NCI-H1105 (cell line): ENCODE measurements at places on chromosomes 7 and 10.
A peak's percentile ranks its signal among the peaks of the same experiment; 100 is the strongest.

GRCh38 chr7:13850185-13850752 is 139.2 kb downstream of the ETV1 start:
- DNase-seq, result peak; percentile 79

GRCh38 chr10:34032564-34032963 is 698.1 kb upstream of the NRP1 start:
- DNase-seq, result no peak

GRCh38 chr7:115221456-115221855 is 299.6 kb downstream of the MDFIC start:
- DNase-seq, result no peak

DNA sequence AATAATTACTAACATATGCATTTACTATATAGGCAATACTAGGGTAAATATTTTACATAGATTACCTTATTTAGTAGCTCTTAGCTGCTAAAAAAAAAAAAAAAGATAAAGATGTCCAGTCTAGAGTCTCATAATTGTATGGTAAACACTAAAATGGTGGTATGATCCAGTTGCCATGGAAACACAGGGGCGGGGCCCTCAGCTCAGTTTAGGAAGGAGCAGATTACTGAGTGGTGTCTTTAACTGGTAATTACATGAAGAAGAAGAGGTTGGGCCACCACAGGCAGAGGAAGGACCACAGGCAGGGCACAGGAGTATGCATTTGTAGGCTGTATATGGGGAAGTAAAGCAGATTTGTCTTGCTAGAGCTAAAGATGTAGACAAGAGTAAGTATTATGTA is 43.7 kb downstream of the ITGB8 start:
- no peak for DNase-seq

- DNase-seq, result no peak
Observed at GRCh38 chr7:93914581-93915066, 6.9 kb upstream of the GNG11 start.

DNA sequence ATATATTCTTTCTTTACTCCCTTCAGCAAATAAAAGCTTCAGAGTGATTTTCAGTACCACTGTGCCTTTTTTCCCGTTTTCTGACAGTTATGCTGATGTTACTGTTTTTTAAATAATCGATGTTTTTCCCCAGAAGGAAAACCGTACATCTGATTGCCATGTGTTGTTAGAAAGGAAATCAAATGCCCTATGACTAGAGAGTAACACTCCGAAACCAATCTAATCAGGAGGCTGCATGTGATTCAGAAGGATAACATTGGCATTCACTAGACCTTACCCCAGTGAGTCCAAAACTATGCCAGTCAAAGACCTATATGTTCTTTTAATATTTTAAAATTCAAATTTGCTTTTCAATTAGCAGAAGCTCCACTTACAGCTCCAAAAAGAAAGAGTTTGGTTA is 116.3 kb downstream of the TMEM26 start:
- no peak for DNase-seq

- DNase-seq, result peak; percentile 94
Observed at GRCh38 chr7:27586825-27587224, 75.9 kb downstream of the HIBADH start.

- no peak for DNase-seq
Observed at GRCh38 chr10:29772403-29772802, 137.6 kb upstream of the SVIL start.

- no peak for DNase-seq
Observed at GRCh38 chr7:98872328-98872924, 2.6 kb upstream of the TMEM130 start.

- DNase-seq, result no peak
Observed at GRCh38 chr7:2986561-2986960, 57.1 kb downstream of the CARD11 start.

GRCh38 chr10:109215291-109216075 is 707.8 kb downstream of the XPNPEP1 start:
- no peak for DNase-seq

DNA sequence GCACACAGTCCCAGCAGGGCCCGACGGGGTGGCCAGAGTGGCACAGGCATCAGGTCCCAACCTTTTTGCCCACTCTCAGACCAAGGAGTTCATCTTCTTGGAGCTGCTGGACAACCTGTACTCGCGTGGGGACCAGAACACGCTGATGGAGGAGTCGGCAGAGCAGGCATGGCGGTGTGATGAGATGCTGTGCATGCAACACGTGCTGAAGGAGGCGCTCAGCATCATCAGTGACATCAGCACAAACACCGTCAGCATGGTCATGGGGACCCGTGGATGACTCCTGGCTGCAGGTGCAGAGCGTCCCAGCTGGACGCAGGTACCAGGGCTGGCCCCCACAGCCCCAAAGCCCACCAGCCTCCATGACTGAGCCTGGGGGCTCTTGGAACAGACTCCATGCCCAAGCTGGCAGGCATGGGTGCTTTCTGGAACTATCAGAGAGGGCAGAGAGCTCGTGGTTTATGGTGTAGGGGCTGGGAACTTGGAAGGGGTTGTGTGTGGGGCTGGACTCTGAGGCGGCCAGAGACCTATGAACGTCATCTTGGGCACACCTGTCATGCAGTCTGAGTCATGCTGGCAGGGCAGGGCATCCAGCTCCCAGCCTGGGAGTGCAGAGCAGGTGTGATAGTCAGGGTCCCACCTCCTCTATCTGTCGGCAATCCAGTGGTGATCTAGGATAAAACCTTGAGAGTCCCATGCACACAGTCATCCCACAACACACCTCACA is 8.2 kb upstream of the MTPAP start:
- no peak for DNase-seq

DNA sequence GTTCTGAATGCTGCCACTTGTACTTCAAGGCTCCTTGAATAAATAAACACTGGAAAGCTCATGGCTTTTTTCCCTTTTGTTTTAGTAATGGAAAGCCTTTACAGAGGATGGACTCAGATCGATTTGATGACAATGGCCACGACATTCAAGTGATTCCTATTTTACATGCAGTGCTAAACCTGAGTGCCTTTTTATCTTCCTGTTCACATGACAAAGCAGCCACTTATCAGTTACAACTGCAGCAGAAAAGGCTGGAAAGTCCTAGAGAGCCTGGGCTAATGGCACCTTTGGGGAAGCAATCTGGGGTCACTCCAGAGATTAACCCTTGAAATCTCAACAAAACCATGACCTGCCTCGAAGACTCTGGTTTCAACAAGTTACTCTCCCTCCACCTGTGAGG is 249.0 kb upstream of the AUTS2 start:
- peak; percentile 41 for DNase-seq

- no peak for DNase-seq
Observed at GRCh38 chr7:1105189-1105588, 17.3 kb downstream of the GPER1 start.

DNA sequence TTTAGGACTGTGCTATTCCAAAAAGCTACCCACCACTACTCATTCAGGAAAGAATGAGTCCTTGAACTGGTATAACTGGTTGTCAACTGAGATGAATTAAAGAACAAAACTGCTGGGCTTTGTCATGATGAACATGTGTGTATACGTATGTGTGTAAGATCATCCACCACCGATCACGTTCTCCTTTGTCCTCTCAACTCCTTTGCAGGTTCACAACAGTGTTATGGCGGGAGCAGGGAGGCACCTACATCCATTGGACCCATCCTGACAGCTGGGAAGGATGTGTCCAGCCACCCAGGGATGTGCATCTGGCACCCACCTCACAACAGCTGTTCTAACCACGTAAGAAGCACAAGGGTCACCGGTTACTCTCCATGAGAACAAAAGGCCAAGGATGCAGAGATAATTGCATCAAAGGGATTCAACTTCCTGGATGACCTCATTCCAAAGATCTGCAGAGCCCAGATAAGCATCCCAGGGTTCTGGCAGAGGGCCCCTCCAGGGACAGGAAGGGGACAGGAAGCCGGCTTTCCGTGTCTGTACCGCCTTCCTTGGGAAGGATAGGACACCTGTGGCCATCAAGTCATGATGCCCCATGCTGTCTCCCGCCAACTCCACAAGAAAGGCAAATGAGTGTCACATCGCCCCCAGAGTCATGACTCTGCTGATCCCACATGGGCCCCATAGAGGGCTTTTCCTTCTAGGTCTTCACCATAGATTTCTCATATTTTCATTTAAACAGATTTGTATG is 66.1 kb downstream of the STEAP1B start:
- DNase-seq, result no peak

DNA sequence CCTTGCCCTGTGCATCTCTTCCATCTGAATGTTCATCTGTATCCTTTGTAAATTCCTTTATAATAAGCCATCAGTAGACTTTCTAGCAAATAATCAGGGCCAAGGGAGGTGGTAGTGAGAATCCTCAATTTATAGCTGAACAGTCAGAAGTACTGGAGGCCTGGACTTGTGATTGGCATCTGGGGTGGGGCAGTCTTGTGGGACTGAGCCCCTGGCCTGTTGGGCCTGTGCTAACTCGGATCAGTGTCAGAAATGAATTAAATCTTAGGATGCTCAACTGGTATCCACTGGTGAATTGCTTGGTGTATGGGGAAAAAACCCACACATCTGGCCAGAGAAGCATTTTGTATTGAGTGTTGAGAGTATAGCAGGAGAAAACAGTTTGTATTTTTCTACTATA is 481.8 kb downstream of the GLRX3 start:
- DNase-seq, result no peak

GRCh38 chr7:153838591-153838990 is 213.6 kb upstream of the DPP6 start:
- no peak for DNase-seq

DNA sequence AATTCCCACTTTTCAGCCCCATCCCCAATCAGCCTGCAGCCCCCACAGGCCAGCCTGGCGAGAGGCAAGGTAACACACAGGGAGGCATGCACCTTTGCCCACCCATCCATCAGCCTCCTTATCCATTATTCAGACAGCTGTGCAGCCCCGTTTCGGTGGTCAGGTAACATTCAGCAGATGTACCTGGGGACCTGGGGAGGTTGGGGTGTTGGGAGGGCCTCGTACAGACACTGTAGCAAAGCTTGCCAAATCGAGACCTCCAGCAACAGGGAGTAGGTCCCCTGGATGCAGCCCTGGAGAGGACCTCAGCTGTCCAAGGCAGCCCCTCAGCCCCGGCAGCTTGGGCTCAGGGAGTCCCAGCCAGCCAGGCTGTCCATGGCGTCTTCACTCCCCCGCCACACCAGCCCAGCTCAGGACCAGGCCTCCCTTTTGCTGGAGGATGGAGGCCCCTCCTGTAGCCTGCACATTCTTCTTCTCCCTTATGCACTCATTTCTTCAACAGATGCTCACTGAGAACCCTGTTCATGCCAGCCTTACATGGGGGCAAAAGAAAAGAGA is 8.5 kb upstream of the DRGX start:
- DNase-seq, result no peak

DNA sequence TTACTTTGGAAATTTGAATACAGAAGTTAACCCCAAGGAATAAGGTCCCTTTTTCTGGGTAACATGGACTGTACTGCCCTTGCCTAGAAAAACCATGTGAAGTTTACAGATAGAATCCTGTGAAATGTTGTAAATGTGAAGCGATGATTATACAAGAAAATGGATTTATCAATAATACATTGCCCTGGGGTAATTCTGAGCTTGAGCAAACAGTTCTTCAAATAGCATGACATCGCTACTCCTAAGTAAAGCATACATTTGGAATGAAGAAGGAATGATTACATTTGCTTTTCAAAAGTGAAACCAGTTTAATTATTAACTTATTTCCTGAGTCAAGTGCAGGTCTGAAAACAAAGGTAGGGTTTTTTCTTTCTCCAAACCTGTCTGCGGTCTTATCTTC is 43.3 kb upstream of the FZD8 start:
- DNase-seq, result no peak

DNA sequence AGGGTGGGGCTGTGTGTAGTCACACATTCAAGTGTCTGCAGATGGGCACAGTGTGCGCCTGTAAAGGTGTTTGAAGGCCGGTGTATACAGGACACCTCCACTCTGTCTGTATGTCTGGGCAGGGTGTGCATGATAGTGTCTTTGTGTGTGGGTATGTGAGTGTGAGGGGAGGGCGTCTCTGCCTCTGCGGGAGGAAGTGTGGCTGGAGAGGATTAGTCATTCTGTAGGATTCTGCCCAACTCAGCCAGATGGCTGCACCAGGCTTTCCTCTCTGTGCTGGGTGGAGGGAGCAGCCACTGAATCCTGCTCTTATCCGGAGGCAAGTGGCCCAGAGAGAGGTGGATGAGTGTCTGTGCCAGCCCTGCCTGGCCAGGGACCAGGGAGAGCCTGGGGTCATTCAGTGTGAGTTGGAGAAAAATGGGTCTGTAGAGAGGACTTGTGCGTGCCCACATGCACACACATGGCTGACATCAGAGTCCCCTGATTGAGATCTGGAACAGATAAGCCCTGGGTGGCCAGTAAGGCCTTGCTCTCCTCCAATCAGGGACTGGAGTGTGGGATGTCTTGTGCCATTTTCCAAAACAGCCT is 1.7 kb downstream of the SFXN3 start:
- DNase-seq, result no peak

DNA sequence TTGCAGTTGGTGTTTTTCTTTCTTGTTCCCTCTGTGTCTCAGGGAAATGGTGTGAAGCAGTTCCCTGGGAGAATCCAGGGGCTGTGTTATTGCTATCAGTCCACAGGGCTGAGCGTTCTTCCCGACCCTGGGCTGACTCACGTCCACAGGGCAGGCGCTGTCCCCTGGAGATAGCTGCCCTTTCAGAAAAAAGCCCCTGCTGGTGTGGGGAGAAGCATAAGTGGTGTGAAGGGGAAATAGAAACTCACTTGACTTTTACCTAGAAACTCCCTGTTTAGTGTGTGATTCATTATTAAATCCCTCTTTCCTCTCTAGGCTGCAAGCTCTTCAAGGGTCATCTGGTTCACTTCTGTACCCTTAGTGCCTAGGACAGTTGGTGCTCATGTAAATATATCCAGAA is 63.3 kb upstream of the SMNDC1 start:
- DNase-seq, result no peak

DNA sequence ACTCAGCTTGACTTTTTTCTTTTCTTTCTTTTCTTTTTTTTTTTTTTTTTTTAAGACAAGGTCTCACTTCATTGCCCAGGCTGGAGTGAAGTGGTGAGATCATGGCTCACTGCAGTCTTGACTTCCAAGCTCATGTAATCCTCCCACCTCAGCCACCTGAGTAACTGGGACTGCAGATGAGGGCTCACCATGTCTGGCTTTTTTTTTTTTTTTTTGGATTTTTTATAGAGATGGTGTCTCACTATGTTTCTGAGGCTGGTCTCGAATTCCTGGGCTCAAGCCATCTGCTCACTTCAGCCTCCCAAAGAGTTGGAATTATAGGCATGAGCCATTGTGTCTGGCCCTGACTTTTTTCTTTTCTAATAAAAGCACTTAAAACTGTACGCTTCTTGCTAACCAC is 358.2 kb upstream of the IGFBP3 start:
- no peak for DNase-seq

DNA sequence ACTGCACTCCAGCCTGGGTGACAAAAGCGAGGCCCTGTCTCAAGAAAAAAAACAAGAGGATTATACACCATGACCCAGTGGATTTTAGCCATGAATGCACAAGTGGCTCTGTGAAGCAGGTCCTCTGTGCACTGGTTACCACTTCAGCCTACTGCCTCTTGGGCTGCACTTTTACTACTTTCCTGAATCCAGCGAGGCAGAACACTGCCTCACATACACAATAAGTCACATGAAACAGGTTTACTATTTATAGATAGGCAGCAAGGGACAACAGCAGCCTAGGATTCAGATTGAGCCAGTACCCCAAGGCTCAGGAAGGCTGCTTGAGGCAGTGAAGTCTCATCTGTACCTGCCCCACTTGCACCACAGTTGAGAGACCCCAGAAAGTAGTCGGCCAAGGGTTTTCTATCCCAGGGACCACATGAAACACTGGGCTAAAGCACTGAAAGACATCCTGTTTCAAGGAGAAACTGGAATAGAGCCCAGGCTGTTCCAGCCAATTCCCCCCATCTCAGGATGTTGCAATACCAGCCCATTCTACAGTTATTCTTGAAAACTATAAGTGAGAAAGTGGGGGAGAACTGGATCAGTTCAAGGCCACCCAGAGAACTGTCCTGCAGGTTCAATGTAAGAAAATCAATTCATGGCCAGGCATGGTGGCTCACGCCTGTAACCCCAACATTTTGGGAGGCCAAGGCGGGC is 10.3 kb upstream of the OGDH start:
- no peak for DNase-seq
